ENCODE measurements at places on chromosomes 2 and 18.

GRCh38 chr2:42438685-42439084, 55.1 kb downstream of the KCNG3 start:
- DNase-seq, result no peak

DNA sequence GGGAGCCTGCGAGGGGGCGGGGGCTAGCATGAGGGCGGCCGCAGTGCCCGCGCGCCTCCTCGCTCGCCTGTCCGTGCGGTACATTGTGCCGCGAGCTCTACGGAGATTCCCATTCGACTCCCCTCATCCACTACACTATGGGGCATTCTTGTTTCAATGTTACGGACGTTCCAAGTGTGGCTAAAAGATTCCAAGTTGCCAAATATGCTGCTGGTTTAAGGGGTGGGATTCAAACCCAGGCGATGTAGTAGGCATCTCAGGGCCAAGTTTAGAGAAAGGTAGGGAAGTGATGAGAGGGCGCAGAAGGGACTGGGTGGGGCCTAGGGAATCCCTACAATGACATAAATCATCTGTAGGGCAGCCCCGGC, 10.0 kb upstream of the CRYBA2 start:
- DNase-seq, result no peak

DNA sequence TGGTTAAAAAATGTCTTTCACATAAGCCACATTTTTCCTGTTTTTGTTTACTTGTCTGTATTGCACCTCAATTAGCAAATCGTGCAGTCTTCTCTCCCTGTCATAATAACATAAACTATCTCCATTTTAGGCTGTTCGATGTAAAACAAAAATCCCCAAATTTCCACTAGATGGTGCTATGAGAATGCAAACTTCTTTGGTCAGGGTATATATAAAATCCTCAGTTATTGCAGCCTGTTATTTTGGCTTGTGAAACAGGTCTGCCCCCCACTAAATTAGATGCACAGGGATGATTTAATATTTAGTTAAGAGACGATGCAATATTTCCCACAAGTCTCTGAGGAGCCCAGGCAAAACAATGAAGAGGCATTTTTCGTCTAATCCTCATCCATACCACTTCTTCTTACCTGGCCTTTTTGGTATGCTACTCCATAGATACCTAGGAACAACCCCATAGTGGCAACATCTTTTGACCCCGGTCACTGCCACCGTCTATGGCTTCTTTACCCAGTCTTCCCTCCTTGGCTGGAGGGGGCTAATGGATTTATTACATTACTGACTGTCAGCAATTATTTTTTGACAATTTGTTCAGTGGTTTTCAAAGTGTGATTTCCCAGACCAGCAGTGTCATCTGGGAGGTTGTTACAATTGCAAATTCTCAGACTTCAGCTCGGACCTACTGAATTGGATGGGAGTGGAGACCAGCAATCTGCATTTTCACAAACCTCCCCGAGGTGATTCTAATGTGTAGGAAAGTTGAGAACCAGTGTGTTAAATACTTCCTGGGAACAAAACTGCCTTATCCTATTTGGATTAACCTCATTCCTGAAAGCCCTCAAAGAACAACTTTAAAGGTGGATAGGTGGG, 117.4 kb upstream of the CWC22 start:
- no peak for DNase-seq

DNA sequence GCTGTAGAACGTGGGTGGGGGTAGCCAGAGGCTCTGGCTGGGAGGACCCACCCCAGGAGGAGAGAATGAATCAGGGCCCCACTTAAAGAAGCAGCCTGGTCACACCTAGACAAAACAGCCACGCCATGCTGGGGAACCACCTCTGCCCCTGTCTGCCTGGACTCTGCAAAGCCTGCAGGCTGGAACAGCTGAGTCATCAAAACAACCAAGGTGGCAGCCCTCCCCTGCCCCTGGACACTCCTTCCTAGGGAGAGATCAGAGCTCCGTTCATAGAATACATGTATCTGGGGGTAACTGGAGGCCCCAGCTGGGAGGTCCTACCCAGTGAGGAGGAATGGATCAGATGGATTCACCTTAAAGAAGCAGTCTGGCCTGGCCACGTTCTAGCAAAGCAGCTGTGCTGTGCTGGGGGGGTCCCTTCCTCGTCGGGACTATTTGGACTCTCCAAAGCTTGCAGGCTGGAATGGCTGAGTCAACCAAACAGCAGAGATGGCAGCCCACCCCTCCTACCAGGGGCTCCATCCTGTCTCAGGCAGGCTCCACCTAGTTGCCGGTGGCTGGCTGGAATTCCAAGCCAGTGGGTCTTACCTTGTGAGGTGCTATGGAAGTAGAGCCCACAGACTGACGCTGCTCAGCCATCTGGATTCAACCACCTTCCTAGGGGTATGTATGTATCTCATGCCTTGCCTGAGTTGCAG, 50.5 kb upstream of the NT5C1B start:
- no peak for DNase-seq

GRCh38 chr2:112138159-112139032, at the start of gene FBLN7:
Gene FBLN7, plus strand, starts transcription at chr2:112138385. Its CDS starts 271 bp downstream, at chr2:112138656.
- no peak for DNase-seq

DNA sequence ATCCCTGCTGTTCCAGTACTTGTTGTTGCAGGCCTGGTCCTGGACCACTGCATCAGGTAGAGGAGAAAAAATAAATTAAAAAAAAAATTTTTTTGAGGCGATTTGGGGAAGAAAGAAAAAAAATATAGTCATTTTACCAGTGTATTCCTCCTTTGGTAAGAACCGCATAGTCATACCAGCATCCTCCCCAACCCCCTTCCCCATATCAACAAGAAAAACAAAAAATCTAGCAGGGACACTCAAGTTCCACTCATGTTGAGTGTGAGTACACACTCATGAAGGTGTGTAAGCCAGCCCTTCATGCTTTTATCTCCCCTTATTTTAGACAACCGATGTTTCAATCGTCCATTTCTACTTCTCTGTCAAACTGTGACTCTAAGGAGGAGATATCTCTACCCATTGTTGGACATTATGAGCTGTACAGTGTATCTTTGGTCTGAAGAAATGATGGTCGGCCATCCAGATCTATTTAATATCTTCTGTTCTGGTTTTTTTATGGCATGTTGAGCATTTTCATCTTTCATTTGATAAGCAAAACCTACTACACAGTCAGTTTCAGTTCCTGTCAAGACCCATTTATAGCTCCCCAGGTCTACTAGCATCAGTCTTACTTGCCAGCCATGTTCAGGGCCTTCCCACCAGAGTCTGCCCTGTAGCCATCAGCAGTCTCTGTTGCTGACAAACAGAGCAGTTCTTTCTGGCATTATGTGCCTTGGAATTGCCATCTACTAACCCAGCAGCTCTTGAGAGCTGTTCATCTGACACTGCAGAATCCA, 20.0 kb downstream of the ELP2 start:
- DNase-seq, result no peak

GRCh38 chr2:86290596-86291327, 46.7 kb downstream of the REEP1 start:
- DNase-seq, result no peak

DNA sequence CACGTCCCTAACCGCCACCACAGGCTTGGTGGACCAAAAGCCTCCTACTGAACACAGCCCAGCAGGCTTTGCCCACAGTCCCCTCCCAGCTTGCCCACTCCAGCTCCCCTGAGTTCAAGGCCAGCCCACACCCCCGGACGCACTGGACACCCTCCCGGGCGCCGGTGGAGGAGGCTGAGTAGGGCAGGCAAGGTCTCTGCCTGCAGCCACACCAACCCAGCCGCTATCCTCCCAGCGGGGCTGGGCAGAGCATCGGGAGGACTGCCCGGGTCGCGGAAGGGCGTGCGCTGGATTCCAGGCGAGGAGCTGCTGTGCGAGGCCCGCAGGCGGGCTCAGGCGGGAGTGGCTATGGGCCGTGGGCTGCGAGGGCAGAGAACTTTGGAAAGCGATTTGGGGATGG, 49.5 kb downstream of the PLEKHB2 start:
- no peak for DNase-seq

- DNase-seq, result no peak
These were observed 79.1 kb downstream of the TRABD2A start for GRCh38 chr2:84801811-84802210.

- DNase-seq, result no peak
These were observed 303.9 kb downstream of the CPS1 start for GRCh38 chr2:210860276-210860675.

- DNase-seq, result no peak
These were observed at the start of gene PSMA8 for GRCh38 chr18:26133652-26134051. Gene PSMA8, plus strand, starts transcription at chr18:26133869. Its CDS starts 97 bp downstream, at chr18:26133966.

DNA sequence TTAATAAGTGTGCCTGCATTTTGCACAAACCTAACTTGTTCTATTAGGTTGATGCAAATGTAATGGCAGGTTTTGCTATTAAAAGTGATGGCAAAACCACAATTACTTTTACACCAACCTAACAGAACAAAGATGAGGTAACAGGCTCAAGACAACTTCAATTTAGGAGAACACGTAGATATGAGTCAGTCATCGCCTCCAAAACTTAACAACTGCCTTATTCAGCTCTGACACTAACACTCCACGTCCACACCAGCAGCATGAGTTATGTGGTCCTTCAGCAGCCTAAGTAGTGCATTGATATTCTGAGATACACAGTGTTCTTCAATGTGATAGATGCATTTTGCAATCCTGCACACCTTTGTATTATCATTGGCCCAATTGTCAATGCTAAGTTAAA, 1175.1 kb upstream of the ACVR2A start:
- DNase-seq, result no peak

GRCh38 chr2:100396483-100396882, 21.0 kb downstream of the CHST10 start:
- no peak for DNase-seq

DNA sequence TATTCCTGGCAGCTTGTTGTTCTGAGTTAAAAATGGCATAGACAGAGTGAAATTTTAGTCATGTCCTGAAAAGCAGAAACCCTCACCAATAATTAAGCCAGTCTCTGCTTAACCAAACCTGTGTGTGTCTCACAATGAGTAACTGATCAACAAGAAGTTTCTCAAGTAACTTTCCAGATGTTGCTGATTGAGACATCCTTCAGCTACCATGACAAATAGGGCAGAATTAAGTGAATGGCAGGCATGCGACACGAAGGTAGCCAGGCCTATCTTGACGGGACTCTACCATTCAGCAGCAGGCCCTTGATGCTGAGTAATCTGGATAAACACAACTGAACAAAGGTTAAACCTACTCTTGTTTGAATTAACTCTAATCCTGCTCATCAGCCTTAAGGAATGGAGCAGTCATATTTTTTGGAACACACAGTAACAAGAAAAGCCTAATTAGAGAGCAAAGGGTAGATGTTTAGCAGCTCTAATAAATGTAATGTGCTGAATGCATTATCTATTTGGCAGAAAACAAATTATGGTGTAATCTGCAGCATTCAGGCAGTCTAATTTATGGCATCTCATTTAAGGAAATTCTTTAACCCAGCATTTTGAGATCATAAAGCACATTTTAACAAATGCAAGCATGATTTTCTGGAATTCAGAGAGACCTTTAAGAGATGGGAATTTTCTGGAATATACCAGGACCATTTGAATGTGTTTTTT, 159.5 kb upstream of the EPHA4 start:
- DNase-seq, result no peak
